Adrenal gland (tissue), 19 donors: ENCODE measurements at places on chromosomes 13 and 19. TPM values are rescaled to one million over a fixed set of nuclear protein-coding genes. Genes with fewer than 3 reads are reported as not detected.

DNA sequence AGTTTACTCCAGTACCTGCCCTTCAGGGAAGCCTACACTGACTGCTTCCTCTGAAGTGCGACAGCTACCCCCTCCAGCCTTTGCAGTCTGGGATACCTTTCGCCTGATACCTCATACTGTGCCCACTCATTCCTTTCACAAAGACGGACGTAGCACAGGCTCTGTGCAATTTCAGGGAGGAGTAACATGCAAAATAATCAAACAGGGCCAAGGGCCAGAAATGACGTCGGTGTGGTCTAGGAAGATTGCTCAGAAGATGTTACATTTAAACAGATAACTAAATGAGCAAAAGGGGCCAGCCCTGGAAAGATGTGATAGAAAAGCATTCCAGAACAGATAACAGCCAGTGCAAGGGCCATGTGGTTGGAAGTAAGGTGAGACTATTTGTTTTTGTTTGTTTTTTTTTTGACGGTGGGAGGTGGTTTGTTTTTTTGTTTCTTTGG is 6.6 kb upstream of the DDX39A start:
- no peak overlapping the region for H3K27ac ChIP-seq
- no peaks in the 10 kb centered on the region for H3K4me1 ChIP-seq
- H3K36me3 ChIP-seq, result no peaks in the 10 kb centered on the region
- H3K27me3 ChIP-seq, result no peaks in the 10 kb centered on the region
- H3K4me3 ChIP-seq, result no peak overlapping the region

DNA sequence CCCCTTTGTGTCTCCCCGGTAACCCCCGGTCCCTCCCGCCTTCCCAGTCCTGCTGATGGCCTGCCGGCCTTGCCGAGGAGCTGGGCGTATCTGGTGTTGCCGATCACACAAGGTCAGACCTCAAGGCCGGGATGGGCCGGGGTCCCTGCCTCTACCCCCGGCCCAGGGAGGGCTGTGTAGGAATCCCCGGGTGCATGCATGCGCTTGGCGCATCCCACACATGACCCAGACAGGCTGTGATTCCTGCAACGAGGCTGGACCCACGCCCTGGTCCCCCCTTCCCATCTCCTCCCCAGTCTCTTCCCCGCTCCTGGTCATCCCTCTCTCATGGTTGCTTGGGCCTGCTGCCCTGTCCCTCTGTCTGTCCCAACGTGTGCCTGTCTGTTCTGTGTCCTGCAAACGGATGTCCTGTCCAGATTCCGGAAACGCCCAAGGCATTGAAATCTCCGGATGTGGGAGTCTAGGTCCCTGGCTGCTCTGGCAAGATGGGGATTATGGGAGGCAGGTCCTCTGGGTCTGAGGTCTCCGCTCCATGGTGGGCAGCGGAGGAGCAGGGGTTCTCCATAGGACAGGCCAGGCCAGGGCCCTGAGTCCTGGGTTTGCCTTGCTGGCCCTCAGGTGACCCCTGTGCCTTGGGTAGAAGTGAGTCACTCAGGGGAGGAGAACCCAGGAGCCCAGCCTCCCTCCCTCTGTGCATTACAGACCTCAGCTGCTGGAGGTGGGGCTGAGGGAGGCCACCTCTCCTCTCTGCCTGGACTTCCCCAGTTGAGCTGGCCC is 1.6 kb downstream of the PKN1 start:
- H3K27me3 ChIP-seq, result no peaks in the 10 kb centered on the region
- peaks cover 28% of the 10 kb centered on the region for H3K4me1 ChIP-seq
- DNase-seq, result peak; percentile 83
- H3K36me3 ChIP-seq, result no peaks in the 10 kb centered on the region
- H3K27ac ChIP-seq, result peak overlapping the region; percentile 83

DNA sequence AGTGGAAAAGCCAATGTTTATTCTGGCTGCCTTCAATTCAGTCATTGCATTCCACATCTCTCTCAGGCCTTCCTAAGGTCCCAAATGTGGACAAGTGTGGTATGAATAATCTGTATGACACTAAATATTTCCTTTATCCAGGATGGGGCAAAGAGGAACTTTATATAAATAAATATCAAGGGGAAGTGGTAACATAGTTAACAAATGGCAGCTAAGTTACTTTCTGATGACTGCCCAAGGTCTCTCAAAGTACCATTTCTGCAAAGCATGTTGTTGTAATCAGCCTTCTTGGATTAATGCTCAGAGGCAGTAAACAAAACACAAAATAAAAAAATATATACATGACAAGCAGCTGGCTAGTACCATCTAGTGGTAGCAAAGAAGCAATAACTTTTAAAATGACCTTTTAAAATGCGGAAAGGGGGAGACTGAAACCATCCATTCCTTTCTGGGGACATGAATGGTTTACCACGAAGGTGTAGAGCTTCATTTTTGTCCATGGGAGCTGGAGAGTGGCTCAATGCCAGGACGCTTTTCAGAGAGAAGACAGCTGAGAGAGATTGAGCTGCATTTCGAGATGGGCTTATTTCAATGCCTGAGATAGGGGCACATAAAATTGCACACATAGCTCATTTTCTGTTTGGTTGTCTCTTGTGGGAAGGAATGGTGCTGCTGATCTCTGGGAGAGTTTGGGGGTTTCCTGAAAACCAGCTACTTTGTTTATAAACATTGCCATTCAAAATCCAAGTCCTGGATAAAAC is 259.2 kb downstream of the RFC3 start:
- DNase-seq, result peak; percentile 24
- H3K4me3 ChIP-seq, result no peak overlapping the region
- H3K27ac ChIP-seq, result no peak overlapping the region
- H3K4me1 ChIP-seq, result peaks cover 3% of the 10 kb centered on the region
- H3K36me3 ChIP-seq, result no peaks in the 10 kb centered on the region

DNA sequence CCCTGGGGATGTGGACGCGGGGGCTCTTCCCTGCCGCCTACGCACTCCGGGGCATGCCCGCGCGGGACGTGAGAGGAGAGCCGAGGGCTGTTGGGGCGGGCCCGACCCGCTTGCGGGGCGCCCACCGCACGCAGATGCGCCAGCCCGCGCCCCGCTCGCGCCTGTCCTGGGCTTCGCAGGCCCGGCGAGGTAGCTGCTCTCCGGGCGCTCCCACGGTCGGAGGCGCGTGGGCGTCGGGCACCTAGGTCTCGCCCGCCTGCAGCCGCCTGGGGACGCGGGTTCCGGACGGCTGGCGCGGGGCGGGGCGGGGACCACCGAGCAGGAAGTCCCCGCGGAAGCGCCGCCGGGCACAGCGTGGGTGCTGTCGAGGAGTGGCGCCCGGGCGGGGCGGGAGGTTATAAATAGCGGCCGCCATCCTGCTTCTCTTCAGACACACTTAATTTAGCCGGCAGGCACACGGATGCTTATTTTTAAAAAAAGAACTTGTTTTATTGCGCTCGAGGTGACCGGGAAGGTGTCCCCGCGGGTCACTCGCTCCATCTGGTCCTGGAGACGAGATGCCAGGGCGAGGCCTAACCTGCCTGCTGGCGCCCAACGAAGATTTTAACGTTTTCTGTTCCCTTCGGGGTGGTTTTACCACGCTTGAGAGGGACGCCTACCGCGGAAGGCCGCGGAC is 561 bp upstream of the GJA3 start:
- H3K4me1 ChIP-seq, result peaks cover 11% of the 10 kb centered on the region
- H3K27ac ChIP-seq, result no peak overlapping the region
- no peak overlapping the region for H3K4me3 ChIP-seq
- DNase-seq, result no peak
- H3K36me3 ChIP-seq, result no peaks in the 10 kb centered on the region

DNA sequence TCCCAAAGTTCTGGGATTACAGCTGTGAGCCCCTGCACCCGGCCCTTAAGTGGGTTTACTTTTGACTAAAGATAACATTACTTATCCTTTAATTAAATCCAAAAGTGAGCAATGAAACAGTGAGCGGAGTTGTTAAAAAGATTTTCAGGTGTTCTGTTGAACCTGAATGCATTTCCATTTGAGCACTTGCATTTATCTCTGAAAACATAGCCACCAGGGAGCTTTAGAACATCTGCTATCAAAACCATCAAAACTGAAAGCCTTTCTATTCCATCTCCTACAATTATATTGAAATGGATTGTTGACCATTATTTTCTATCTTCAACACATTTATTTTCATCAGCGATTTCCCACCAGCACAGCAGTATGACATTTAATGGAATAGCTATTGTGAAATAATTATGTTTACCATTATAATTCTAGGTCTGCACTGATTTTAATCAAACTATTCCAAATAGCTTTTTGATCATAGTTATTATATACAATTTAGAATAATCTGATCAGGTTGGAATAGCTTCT is 269.0 kb downstream of the FGF14 start:
- no peak overlapping the region for H3K27ac ChIP-seq
- no peak overlapping the region for H3K4me3 ChIP-seq
- no peak for DNase-seq
- H3K4me1 ChIP-seq, result no peaks in the 10 kb centered on the region
- H3K36me3 ChIP-seq, result no peaks in the 10 kb centered on the region
- no peaks in the 10 kb centered on the region for H3K27me3 ChIP-seq

DNA sequence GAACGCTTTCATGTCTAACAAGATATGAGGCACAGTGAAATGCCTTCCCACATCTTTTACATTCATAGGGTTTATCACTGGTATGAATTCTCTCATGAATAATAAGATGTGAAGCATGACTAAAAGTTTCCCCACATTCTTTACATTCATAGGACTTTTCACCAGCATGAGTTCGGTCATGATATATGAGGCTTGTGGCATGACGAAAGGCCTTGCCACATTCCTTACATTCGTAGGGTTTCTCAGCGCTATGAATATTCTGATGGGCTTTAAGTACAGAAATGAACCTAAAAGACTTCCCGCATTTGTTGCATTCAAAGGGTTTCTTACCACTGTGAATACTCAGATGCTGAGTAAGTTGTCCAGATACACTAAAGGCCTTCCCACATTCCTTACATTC is 21.3 kb downstream of the ZNF607 start:
- no peaks in the 10 kb centered on the region for H3K27me3 ChIP-seq
- no peak overlapping the region for H3K27ac ChIP-seq
- no peaks in the 10 kb centered on the region for H3K4me1 ChIP-seq
- H3K36me3 ChIP-seq, result peaks cover 4% of the 10 kb centered on the region

DNA sequence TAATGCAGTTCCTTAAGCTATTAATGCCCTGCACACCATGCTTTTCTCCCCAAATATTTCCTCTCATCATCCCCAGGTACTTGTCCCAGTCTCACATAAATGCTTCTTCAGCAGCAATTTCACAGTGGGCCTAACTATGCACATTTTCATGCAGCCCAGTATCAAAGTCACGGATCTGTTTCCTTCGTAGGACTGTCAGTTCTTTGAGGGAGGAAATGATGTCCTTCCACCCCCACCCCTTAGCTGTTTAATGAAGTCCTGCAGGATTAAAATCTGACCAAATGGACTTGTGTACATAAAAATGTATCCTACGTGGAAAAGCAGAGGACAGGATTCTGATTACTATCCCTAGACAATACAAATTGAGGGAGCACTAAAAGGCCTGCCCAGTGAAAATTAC is 68.6 kb upstream of the ARGLU1 start:
- no peaks in the 10 kb centered on the region for H3K27me3 ChIP-seq
- no peak overlapping the region for H3K4me3 ChIP-seq
- no peak for DNase-seq
- H3K36me3 ChIP-seq, result no peaks in the 10 kb centered on the region

- H3K4me3 ChIP-seq, result no peak overlapping the region
- no peaks in the 10 kb centered on the region for H3K27me3 ChIP-seq
- H3K27ac ChIP-seq, result no peak overlapping the region
- no peaks in the 10 kb centered on the region for H3K4me1 ChIP-seq
These were observed 144.9 kb downstream of the MIPEP start for GRCh38 chr13:23744315-23744714.

GRCh38 chr13:33441015-33441414 is 155.5 kb upstream of the STARD13 start:
- H3K36me3 ChIP-seq, result no peaks in the 10 kb centered on the region
- H3K27me3 ChIP-seq, result no peaks in the 10 kb centered on the region
- no peak overlapping the region for H3K27ac ChIP-seq
- no peak for DNase-seq
- H3K4me3 ChIP-seq, result no peak overlapping the region

GRCh38 chr13:40313269-40314200 is 352.9 kb downstream of the FOXO1 start:
- H3K36me3 ChIP-seq, result no peaks in the 10 kb centered on the region
- peak overlapping the region; percentile 58 for H3K27ac ChIP-seq
- no peak overlapping the region for H3K4me3 ChIP-seq
- no peaks in the 10 kb centered on the region for H3K27me3 ChIP-seq

GRCh38 chr13:113938716-113939115 is 35.2 kb downstream of the C13orf46 start:
- no peaks in the 10 kb centered on the region for H3K4me1 ChIP-seq
- H3K36me3 ChIP-seq, result no peaks in the 10 kb centered on the region
- no peak overlapping the region for H3K27ac ChIP-seq
- H3K27me3 ChIP-seq, result no peaks in the 10 kb centered on the region

DNA sequence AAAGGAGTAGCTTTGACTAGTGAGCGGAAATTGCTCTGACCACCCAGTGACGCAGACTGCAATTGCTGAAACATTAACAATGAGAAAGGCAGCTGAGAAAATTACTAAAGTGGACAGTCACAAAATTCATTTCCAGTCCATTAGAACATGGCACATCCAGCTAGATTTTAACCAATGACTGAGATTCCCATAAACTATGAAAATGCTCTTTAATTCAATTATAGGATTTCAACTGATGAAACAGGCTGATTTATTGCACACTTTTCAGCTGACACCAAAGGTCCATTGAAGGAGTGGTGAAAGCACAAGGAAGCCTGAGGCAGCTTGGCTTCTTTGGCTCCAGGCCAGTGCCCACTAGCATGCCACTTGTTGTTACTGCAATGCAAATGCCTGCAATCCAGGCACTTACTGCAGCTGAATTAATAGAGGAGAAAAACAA is 933.4 kb downstream of the SLITRK6 start:
- DNase-seq, result no peak
- H3K4me1 ChIP-seq, result no peaks in the 10 kb centered on the region
- no peaks in the 10 kb centered on the region for H3K27me3 ChIP-seq
- H3K4me3 ChIP-seq, result no peak overlapping the region

- H3K27ac ChIP-seq, result no peak overlapping the region
- DNase-seq, result no peak
- H3K36me3 ChIP-seq, result no peaks in the 10 kb centered on the region
- no peaks in the 10 kb centered on the region for H3K4me1 ChIP-seq
- no peak overlapping the region for H3K4me3 ChIP-seq
- no peaks in the 10 kb centered on the region for H3K27me3 ChIP-seq
These were observed 164.0 kb downstream of the KLF5 start for GRCh38 chr13:73222627-73223305.

GRCh38 chr13:72166102-72166650 is 299.2 kb upstream of the DACH1 start:
- H3K27me3 ChIP-seq, result no peaks in the 10 kb centered on the region
- no peaks in the 10 kb centered on the region for H3K36me3 ChIP-seq
- no peak overlapping the region for H3K4me3 ChIP-seq
- no peak for DNase-seq
- no peak overlapping the region for H3K27ac ChIP-seq
- H3K4me1 ChIP-seq, result peaks cover 5% of the 10 kb centered on the region

- H3K27me3 ChIP-seq, result no peaks in the 10 kb centered on the region
- DNase-seq, result no peak
- no peak overlapping the region for H3K4me3 ChIP-seq
- H3K27ac ChIP-seq, result no peak overlapping the region
These were observed 7.3 kb upstream of the ZNF460 start for GRCh38 chr19:57273014-57273413.

- H3K27ac ChIP-seq, result no peak overlapping the region
- no peaks in the 10 kb centered on the region for H3K4me1 ChIP-seq
- H3K4me3 ChIP-seq, result no peak overlapping the region
- H3K36me3 ChIP-seq, result no peaks in the 10 kb centered on the region
- no peaks in the 10 kb centered on the region for H3K27me3 ChIP-seq
These were observed 1.4 kb downstream of the NWD1 start for GRCh38 chr19:16721051-16721450.

POSTN gene
- 1.8 TPM for total RNA-seq

TGFBR3L gene
- total RNA-seq, result 0.61 TPM

ALOX5AP gene
- 21.1 TPM for total RNA-seq

KLK2 gene
- not detected for total RNA-seq

ADPRHL1 gene
- 2.9 TPM for total RNA-seq

CEACAM3 gene
- not detected for total RNA-seq
